NCI-H1930 (cell line): ENCODE measurements at places on chromosomes 1 and 21.

DNA sequence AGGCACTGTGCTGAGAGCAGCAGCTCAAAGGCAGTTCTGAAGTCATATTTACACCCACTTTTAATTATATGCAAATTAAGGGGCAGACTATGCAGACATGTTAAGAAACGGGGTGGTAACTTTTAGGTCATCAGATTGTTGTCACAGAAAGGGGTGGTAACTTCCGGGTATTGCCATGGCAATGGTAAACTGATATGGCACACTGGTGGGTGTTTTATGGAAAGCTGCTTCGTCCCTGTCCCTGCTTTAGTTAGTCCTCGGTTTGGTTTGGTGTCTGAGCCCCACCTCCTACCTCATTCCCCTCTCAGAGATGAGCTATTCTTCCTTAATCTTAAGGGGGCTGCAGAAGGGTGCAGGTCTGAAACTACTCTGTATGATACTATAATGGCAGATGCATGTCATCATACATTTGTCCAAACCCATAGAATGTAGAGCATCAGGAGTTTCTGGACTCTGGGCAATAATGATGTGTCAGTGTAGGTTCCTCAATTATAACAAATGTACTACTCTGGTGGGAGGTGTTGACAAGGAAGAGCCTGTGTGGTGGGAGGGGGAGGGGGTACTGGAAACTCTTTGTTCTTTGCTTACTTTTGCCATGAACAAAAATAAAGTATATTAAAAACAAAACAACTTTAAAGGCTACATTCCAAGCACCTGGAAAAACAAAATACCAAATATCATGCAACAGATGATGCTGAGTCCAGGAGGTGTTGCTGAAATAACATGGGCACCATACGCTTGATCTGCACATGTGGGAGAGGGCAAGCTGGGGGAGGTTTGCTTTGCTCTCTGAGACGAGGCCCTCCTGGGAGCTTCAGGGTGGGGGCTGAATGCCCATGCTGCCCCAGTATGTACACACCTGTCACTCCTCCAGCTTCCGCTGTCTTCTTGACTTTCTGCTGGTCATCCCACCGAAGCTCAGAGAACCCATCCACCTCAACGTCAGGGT, 6.3 kb downstream of the PARP1 start:
- no peak for DNase-seq

DNA sequence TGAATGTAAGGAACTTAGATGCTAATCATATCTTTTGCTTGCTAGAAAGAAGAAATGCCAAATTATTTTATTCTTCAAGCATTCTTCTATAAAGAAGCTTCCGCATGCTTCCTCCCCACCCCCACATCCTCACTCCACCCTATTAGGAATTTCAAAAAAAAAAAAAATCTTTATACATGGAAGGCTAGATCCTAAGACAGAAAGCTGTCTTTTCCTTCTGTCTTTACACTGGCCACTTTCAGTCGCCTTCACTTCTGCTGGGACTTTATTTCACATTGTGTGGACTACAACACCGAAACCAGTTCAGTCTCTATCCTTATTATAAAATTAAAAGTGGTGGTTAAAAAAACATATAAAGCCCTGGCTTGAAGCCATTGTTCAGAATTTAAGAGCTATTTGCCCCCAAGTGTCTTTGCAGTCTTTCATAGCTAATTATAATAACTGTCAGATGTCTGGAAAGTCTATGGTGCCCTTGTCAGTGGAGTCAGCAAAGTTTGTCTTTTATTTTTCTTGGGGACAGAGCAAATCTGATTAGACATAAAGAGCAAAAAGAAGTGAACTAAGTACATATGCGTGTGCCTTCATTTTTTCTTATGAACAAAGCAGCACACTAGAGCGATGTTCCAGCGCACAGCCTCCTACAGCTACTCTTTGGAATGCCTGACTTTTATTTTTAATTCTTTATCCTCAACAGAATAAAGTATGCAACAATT, 297.7 kb downstream of the PTPRC start:
- no peak for DNase-seq

DNA sequence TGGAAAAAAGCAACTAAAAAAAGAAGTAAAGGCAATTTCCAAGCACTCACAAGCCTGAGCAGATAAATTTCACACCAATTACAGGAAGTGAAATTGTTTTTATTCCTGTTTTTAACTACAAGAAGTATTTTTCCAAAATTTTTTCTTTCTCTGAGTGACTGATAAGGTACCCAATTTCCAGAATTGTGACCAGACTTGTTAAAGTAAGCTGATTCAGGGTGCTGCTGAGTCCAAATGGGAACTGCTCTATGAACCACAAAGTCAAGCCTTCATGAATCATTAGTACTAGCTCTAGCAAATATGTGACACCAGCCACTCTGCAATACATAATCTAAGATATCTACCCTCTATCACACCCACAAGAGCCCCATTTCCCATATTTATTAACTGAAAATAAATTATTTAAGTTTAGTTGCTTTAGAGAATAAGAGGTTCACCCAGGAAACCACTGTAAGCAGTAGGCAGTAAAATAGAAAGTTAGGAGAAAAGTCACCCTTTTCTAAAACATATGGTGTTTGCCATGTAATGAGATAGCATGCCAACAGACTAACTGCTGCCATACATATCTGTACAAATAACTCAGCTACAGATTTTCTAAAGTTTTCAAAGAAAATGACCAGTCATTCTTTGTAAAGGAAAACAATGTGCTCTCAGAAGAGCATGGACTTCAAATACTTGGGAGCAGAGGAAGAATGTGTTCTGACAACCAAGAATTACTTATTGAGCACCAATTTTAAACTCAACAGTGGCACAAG, 43.1 kb upstream of the TNFSF18 start:
- DNase-seq = no peak

GRCh38 chr1:33045814-33046213, 9.1 kb upstream of the AK2 start:
- DNase-seq = no peak

DNA sequence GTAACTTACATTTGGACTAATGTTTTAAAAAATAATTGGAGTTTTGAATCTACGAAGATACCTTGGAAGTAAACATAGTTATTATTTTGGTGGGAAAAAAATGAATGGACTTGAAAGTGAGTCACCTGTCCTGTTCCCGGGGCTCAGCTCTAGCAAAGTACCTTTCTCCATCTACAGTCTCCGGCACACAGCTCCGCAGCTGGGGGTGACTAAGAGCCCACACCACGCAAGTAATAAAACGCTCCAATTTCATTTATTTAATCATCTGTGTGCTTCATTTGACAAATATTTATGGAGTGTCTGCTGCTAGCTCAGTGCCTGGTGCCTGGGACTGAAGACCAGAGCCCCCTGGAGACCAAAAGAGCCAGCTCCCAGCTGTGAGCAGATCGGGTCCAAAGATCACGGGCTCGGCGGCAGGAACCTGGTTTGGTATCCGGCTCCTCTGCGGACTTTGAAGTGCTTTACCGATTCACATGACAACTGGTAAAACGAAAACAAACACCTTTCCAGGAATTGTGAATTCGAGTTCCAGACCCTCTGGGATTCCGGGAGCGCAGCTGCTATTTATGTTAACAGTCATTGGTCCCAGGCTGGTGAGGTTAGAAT, 1.7 kb upstream of the RIPK4 start:
- peak; percentile 25 for DNase-seq
